ENCODE measurements at places on chromosomes 1 and 21. TPM values are rescaled to one million over a fixed set of nuclear protein-coding genes. Genes with fewer than 3 reads are reported as not detected.

DNA sequence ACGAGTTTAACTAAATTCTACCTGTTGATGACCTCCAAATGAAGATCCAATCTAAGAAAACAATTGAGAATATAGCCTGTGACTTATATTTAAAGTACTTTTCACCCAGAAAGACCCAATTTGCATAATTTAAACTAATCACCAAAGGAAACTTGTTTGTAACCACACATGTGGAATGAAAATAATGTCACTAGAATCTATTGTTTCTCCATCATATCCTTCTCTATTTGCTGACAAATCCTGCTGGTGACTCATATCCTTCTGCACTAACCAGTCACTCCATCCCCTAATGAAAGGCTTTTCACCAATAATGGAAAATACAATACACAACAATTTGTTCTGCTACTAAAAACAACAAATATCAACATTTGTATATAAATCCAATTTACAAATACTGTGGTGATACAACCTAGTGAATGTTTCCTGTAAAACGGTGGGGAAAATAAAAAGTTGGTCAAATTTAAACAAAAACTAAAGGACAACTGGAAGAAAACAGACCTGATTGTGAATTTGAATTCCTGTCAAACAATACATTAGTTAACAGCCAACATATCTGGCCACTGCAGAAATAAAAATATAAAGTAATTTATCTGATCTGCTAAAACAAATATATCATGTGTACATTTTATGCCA is 6.5 kb downstream of the PTP4A2 start:
- peak; percentile 63 for DNase-seq

DNA sequence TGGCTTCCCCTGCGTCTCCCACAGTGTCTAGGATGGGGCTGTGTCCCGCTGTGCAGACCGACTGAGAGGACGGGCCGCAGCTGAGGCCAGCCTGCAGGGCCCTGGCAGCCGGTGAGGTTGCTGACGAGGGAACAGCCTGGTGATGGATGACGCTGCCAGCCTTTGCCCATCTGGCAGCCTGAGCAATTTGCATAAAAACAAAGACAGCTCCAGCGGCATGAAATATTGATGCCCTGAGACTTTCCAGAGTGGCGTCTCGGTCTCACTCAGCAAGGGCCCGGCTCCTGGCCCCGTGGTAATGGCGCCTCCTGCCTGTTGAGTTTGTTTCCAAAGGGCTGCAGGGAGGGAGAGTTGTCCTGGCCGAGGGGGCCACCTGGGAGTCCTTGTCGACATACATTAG is 19.1 kb upstream of the KCNA10 start:
- DNase-seq, result no peak

GRCh38 chr1:244047621-244048255 is 3.3 kb upstream of the ZBTB18 start:
- peak; percentile 45 for DNase-seq

DNA sequence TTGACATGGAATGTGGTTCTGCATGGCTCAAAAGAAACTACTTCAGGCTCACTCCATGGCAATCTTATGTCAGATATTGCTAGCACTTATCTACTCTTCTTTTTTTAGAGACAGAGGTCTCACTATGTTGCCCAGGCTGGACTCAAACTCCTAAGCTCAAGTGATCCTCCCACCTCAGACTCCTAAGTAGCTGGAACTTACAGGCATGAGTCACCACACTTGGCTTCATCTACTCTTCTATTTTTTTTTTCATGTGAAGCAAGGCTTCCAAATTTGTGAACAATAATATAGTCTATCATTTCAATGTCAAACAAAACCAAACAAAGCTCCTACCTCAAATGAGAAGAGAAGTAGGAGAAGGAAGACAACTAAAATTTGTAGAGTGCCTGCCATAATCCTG is 7.5 kb upstream of the PSEN2 start:
- DNase-seq, result peak; percentile 69

Gene HSF2BP
- total RNA-seq, result 0.49 TPM

GRCh38 chr1:180270530-180271271 is 40.6 kb downstream of the LHX4 start:
- DNase-seq, result no peak

Gene S100A4
- total RNA-seq, result 836 TPM

Gene C1orf141
- total RNA-seq, result not detected

DNA sequence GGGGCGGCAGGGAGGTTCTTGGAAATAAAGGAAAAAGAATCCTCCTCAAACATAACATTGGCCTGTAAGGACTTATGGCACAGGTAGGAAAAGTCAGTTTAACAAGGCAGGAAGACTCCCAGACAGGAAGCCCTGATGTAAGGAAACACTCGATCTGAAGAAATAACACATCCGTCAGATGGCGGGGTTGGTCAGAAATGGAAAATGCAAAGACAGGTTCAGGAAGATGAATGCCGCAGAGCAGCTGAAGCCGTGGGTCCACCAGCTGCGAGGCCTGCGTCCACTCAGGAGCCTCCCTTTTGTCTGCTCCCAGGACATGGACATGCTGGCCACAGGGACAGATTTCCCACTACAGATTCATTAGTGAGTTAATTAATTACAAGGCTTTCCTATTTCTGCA is 3.8 kb downstream of the RSPH1 start:
- DNase-seq, result no peak

- DNase-seq, result no peak
These were observed 15.5 kb downstream of the TMEM59 start for GRCh38 chr1:54037476-54037875.

GRCh38 chr1:206719169-206719839 is 34.6 kb downstream of the MAPKAPK2 start:
- no peak for DNase-seq

DNA sequence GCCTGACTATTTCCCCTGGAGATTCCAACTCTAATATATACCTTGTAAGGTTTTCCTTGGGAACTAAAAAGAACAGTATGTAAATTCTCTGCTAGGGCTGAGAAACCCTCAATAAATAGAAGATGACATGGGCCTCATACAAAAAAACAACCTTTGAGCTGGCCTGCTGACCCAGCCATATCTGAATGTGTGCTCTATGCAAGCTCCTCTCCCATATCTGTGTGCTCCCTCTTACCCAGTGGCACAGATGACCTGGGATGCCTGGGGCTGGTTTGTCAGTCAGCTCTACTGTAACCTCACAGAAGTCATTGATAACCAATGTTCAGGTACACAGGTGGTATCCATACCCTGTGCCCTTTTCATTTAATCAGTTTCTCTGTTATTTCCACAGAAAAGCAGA is 329.2 kb downstream of the SEC16B start:
- DNase-seq, result no peak

DNA sequence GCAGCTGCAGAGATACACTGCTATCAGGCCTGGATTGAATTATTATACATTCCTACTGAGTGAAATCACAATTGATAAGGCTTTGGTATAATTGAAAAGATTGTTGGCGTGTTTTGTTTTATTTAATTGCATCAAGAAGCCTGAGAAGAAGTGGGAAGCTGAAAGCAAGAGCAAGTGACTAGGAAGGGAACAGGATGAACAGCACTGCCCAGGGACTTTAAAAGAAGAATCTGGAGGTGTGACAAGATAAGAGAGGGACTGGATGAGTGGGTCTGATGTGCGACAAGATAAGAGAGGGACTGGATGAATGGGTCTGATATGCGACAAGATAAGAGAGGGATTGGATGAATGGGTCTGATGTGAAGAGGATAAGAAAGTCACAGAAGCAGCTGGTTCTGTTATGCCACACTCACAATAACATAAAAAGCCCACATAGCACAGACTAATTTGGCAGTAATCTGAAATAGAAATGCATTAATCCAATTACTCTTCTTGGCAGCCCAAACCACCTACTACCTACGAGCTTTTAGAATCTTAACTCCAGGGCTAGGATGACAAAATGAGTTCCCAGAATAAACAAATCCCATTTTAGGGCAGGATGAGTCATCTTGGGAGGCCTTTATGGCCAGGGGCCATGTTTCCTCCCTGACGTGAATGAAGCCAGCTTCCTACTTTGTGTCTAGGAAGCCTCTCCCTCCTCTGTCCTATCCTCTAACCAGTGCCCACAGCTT is 129.7 kb downstream of the DUSP10 start:
- DNase-seq, result peak; percentile 98

Gene THEM5
- total RNA-seq, result not detected

- DNase-seq, result no peak
These were observed 195.1 kb upstream of the TMEM51 start for GRCh38 chr1:14958249-14959058.

All from RPMI7951 (cell line).